ENCODE measurements at places on chromosomes 4 and X. TPM values are rescaled to one million over a fixed set of nuclear protein-coding genes. Genes with fewer than 3 reads are reported as not detected.
A peak's percentile ranks its signal among the peaks of the same experiment; 100 is the strongest.

The CPE gene
- total RNA-seq: not detected

GRCh38 chr4:26140150-26140898 lies 180.5 kb upstream of the RBPJ start:
- peaks cover 2% of the 10 kb centered on the region for H3K27me3 ChIP-seq
- H3K36me3 ChIP-seq: no peaks in the 10 kb centered on the region
- no peak overlapping the region for H3K27ac ChIP-seq
- H3K4me3 ChIP-seq: no peak overlapping the region
- peaks cover 13% of the 10 kb centered on the region for H3K4me1 ChIP-seq

DNA sequence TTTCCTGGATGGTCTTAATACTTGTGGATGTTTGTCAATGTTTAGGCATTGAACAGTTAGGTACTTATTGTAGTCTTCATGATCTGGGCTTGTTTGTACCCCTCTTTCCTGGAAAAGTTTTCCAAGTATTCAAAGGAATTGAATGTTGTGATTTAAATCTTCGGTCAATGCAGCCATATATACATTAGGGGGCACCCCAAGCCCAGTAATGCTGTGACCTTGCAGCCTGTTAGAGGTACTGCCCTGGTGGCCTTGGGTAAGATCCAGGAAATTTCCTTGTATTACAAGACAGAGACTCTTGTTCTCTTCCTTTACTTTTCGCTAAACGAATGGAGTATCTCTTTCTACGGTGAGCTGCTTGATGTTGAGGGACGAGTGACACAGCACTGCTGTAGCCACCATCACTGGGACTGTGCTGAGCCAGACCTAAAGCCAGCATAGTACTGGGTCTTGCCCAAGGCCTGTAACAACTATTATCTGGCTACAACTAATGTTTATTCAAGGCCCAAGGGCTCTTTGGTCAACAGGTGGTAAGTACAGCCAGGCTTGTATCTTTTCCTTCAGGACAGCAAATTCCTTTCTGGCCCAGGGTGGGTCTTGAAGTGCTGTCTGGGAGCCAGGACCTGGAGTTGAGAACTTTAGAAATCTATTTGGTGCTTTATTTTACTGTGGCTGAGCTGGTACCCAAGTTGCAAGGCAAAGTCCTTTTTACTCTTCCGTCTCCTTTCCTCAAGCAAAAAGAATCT lies 118.3 kb upstream of the ATOH1 start:
- H3K27me3 ChIP-seq: no peaks in the 10 kb centered on the region
- no peak overlapping the region for H3K4me3 ChIP-seq
- H3K36me3 ChIP-seq: no peaks in the 10 kb centered on the region
- DNase-seq: no peak
- no peak overlapping the region for H3K27ac ChIP-seq

- no peak for DNase-seq
- H3K36me3 ChIP-seq: peaks cover 5% of the 10 kb centered on the region
- no peak overlapping the region for H3K4me3 ChIP-seq
- H3K27me3 ChIP-seq: no peaks in the 10 kb centered on the region
- H3K27ac ChIP-seq: no peak overlapping the region
- H3K4me1 ChIP-seq: no peaks in the 10 kb centered on the region
These were observed 197.3 kb downstream of the OR13H1 start for GRCh38 chrX:131741103-131741581.

GRCh38 chr4:169184236-169184635 lies 86.5 kb downstream of the SH3RF1 start:
- H3K4me3 ChIP-seq: no peak overlapping the region
- H3K36me3 ChIP-seq: no peaks in the 10 kb centered on the region
- DNase-seq: no peak
- peaks cover 2% of the 10 kb centered on the region for H3K27me3 ChIP-seq
- H3K4me1 ChIP-seq: no peaks in the 10 kb centered on the region
- H3K27ac ChIP-seq: no peak overlapping the region

DNA sequence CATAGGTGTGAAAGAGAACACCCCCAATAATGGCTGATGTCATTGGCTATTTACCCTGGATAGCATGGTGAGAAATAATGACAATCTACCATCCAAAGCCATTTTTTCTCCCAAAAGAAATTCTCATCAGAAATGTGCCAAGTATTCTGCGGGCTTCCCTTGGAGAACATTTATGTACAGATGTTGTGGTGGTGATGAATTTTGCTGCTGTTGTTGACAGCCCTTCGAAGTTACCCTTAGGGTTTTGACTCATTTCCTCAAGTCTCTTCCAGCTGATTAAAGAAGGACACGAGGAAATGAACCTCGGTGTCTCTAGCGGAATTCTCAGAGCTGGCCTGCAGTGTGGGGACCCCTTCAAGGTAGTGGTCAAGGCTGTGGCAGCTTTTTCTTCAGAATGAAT lies 3.4 kb downstream of the KIT start:
- peaks cover 1% of the 10 kb centered on the region for H3K36me3 ChIP-seq
- no peak overlapping the region for H3K4me3 ChIP-seq
- no peak overlapping the region for H3K27ac ChIP-seq

- no peaks in the 10 kb centered on the region for H3K36me3 ChIP-seq
- peaks cover under 1% of the 10 kb centered on the region for H3K4me1 ChIP-seq
- no peak overlapping the region for H3K27ac ChIP-seq
- H3K4me3 ChIP-seq: no peak overlapping the region
- DNase-seq: no peak
- no peaks in the 10 kb centered on the region for H3K27me3 ChIP-seq
These were observed 277.1 kb upstream of the TENM3 start for GRCh38 chr4:181966104-181966551.

DNA sequence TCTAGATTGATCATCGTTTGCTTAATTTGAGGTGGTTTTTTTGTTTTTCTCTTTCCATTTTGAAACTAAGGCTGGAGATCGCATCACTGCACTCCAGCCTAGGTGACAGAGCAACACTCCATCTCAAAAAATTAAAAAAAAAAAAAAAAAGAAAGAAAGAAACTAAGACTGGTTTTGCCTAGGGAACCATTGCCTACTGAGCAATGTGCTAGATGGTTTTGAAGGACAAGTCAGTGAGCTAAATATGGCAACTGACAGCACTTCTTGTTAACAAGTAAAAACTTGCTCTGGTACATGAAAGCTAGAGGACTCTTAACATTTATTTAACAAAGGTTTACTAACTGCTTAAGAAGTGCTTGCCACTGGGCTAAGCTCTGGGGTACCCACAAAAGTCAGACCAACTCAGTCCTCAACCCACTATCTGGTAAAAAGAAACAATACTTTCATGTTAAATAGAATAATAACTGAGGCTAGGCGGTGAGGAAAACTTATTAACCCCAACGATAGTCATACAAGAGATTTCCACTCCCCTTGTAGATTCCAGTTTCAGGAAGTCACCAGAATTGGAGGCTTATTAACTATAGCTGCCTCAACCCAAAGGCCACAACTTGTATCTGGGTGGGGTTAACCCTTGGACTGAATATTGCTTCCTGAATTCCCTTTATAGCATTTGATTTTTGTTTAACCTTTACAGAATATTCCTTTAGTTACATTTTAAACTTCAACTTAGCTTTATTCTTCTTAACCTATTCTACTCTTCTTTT lies 111.6 kb downstream of the FRYL start:
- no peak for DNase-seq
- H3K4me1 ChIP-seq: peaks cover 15% of the 10 kb centered on the region

- DNase-seq: no peak
- no peak overlapping the region for H3K4me3 ChIP-seq
- H3K27me3 ChIP-seq: no peaks in the 10 kb centered on the region
- H3K4me1 ChIP-seq: no peaks in the 10 kb centered on the region
- no peak overlapping the region for H3K27ac ChIP-seq
These were observed 67.1 kb downstream of the FAAH2 start for GRCh38 chrX:57353472-57354132.

GRCh38 chr4:98993419-98994071 lies 2.0 kb upstream of the METAP1 start:
- H3K27ac ChIP-seq: no peak overlapping the region
- H3K36me3 ChIP-seq: peaks cover 8% of the 10 kb centered on the region
- H3K4me3 ChIP-seq: no peak overlapping the region
- no peak for DNase-seq
- H3K4me1 ChIP-seq: peaks cover 29% of the 10 kb centered on the region

- H3K27ac ChIP-seq: no peak overlapping the region
- peak; percentile 36 for DNase-seq
- no peaks in the 10 kb centered on the region for H3K36me3 ChIP-seq
- H3K4me3 ChIP-seq: no peak overlapping the region
- no peaks in the 10 kb centered on the region for H3K27me3 ChIP-seq
- H3K4me1 ChIP-seq: peaks cover 2% of the 10 kb centered on the region
These were observed 82.9 kb downstream of the LAS1L start for GRCh38 chrX:65451663-65452062.

DNA sequence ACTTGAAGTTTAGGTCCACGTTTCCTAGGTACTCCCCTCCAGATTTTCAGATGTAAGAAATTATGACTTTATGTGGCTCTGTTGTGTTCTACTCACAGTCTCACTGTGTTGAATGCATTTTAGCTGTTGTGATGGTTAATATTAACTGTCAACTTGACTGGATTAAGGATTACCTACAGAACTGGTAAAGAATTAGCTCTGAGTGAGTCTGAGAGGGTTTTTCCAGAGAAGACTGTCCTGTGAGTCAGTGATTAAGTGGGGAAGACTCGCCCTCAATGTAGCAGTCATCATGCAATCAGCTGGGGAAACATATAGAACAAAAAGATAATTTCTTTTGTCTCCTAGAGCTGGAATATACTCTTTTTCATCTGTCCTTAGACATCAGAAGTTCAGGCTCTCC lies 493.4 kb downstream of the ACTRT1 start:
- H3K27me3 ChIP-seq: no peaks in the 10 kb centered on the region
- H3K27ac ChIP-seq: no peak overlapping the region
- H3K36me3 ChIP-seq: no peaks in the 10 kb centered on the region
- no peak overlapping the region for H3K4me3 ChIP-seq
